Neural crest cell (in vitro differentiated cells): ENCODE measurements at places on chromosomes 7 and 10.

DNA sequence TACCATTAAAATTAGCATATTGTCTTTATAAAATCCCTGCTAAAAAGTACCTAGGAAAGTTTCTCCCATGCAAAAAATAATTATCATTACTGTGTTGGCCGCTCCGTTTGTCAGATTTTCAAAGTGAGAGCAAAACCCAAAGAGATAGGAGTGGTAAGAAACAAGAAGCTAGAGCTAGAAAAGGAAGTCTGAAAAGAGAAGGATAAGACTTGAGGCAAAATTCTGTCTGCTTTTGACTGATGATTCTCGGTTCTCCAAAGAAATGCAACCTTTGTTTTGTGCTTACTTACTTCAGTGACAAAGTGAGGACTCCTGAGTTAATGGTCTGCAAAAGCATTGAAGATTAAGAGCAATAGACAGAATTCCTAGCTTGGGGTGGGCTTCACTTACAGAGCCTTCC lies 33.3 kb upstream of the CAPZA2 start:
- no peak for DNase-seq
- no peak overlapping the region for H3K27ac ChIP-seq
- no peaks in the 10 kb centered on the region for H3K36me3 ChIP-seq
- no peaks in the 10 kb centered on the region for H3K4me1 ChIP-seq
- H3K27me3 ChIP-seq: peaks cover 10% of the 10 kb centered on the region

DNA sequence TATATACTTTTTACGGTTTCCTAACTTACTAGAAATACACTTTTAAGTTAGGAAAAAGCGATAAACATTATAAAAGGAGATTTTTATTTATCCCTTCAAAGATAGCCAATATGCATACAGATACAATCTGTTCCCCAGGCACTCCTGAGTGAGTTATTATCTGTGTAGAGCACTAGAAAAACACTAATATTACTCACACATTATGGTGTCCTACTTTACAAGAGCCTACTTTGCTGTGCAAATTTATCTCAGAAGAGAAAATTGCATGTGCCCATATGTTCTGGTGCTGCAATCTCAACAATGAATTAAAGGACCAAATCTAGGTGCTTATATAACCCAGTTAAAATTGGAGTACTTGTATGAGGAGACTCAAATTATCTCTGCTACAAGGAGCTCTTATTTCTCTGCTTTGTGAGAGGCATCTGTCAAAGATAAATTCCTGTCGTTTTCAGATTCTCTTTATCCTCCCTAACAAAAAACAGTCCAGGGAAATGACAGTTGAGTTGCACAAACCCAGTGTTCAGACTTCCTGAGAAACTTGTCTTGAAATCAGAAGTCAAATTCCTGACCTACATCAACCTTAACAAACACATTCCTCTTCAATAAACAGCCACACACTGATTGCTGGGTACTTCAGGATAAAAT lies 28.9 kb downstream of the CPA1 start:
- H3K27me3 ChIP-seq: no peaks in the 10 kb centered on the region
- H3K4me1 ChIP-seq: peaks cover 43% of the 10 kb centered on the region
- H3K4me3 ChIP-seq: no peak overlapping the region
- H3K36me3 ChIP-seq: no peaks in the 10 kb centered on the region

DNA sequence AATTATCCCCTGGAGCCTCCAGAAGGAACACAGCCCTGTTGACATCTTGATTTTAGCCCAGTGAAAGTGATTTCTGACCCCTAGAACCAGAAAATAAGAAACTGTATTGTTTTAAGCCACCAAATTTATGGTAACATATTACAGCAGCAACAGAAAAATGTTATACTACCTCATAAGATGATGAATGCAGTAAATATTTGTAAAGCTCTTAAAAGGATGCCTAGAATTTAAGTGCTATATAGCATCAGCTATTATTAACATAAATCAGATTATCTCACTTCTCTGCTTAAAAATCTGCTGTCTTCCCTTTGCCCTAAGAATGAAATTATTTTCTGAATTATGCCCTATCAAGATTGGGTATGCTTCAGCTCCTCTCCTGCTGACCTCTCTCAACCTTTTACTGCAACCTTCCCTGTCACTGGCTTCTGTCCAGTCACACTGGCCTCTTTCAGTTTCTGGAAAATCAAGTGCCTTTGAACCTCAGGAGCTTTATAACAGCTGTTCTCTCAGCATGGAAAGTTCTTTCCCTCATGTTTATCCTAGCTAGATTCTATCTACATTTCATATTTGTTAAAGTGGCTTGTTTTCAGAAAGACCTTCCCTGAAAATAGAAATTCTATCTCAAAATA lies 78.9 kb downstream of the GPR37 start:
- no peak for DNase-seq
- H3K27ac ChIP-seq: no peak overlapping the region
- peaks cover 5% of the 10 kb centered on the region for H3K4me1 ChIP-seq

DNA sequence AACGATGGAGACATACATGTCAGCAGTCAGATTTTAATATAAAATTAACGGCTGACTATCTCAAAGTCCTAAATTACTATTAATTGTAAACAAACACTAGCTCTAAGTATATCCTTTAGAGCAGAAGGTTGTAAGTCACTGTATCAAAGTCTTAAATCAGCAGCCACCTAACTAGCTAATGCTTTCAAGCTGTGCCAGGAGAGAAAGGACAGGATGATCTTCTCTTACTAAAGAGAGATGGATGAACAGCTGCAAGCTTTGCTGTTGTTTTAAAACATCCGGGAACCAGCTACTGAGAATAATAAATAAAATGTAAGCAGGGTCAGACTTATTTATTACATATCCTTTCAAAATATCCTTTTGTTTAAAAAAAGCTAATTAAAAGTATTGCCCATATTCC lies 24.0 kb upstream of the ABLIM1 start:
- H3K27me3 ChIP-seq: no peaks in the 10 kb centered on the region
- H3K4me1 ChIP-seq: peaks cover 44% of the 10 kb centered on the region
- no peak overlapping the region for H3K27ac ChIP-seq

DNA sequence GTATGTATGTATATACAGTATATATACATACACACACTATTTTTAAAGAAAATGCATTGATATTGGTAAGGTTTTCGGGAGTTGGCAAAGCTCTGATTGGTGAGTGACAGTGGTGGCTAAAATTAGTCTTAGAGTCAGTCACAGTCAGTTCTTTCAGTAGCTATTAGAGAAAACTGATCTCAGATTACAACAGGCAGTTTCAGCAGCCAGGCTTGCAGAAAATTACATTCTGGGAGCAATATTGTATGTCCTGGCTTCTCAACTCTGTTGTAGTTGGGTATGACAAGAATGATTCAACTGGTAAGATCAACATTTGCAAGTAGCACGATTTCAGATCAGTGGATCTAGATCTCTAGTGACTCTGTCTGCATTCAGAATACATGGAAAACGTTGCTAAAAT lies 897.9 kb upstream of the AUTS2 start:
- H3K4me1 ChIP-seq: peaks cover 5% of the 10 kb centered on the region
- no peak for DNase-seq
- no peak overlapping the region for H3K4me3 ChIP-seq
- H3K27ac ChIP-seq: no peak overlapping the region

DNA sequence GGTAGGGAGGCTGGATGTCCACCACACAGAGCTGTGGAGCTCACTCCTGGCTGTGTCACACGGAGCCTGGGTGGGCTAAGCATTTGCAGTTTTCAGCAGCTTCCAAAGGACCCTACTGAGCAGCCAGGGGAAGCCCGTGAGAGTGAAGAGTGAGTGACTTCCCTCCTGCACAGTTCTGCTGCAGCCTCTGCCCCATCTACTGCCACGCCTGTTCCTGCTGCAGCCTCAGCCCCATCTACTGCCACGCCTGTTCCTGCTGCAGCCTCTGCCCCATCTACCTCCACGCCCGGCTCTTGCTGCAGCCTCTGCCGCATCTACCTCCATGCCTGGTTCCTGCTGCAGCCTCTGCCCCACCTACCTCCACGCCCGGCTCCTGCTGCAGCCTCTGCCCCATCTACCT lies 12.2 kb downstream of the ADAM8 start:
- H3K27ac ChIP-seq: no peak overlapping the region
- H3K4me1 ChIP-seq: peaks cover 6% of the 10 kb centered on the region
- peaks cover 32% of the 10 kb centered on the region for H3K27me3 ChIP-seq
- DNase-seq: no peak
- H3K4me3 ChIP-seq: no peak overlapping the region

GRCh38 chr10:110978204-110978603 lies 58.8 kb downstream of the SHOC2 start:
- peaks cover 20% of the 10 kb centered on the region for H3K36me3 ChIP-seq
- H3K4me1 ChIP-seq: no peaks in the 10 kb centered on the region
- H3K4me3 ChIP-seq: no peak overlapping the region

- H3K27me3 ChIP-seq: no peaks in the 10 kb centered on the region
- no peaks in the 10 kb centered on the region for H3K4me1 ChIP-seq
- peak overlapping the region; percentile 90 for H3K27ac ChIP-seq
- peak overlapping the region; percentile 90 for H3K4me3 ChIP-seq
Observed at GRCh38 chr7:25179771-25180591, 48.3 kb downstream of the NPVF start.

- H3K27me3 ChIP-seq: no peaks in the 10 kb centered on the region
- no peak overlapping the region for H3K27ac ChIP-seq
- H3K4me1 ChIP-seq: peaks cover 12% of the 10 kb centered on the region
- no peak for DNase-seq
- no peaks in the 10 kb centered on the region for H3K36me3 ChIP-seq
- H3K4me3 ChIP-seq: peak overlapping the region; percentile 20
Observed at GRCh38 chr7:76386691-76387260, 22.7 kb downstream of the SSC4D start.

DNA sequence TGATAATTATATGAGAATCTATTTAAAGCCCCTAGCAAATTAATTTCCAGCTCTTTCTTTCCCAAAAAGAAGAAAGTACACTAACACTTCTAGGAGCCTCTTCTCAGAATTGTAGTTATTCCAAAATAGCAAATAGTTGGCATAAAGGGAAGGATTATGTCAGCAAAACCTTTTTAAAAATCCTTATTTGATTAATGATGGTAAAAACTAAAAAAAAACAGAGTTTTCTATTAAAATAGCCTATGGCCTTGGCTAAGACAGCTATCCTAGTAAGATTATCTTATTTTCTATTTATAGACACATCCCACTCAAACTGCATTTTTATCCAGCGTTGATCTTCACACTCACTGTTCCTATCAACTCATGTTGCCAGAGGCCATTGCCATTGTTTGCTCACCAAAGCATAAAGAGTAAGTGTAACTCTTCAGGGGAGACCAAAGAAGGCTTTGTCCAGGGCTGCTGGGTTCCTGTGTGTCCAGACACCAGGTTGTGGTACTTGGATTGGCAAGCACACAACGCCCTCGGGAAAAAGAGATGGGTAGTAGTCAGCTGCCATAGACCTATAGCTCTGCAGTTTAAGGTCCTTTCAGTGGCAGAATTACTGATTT lies 31.5 kb downstream of the ACTA2 start:
- DNase-seq: no peak
- peaks cover 5% of the 10 kb centered on the region for H3K4me1 ChIP-seq
- H3K36me3 ChIP-seq: no peaks in the 10 kb centered on the region

DNA sequence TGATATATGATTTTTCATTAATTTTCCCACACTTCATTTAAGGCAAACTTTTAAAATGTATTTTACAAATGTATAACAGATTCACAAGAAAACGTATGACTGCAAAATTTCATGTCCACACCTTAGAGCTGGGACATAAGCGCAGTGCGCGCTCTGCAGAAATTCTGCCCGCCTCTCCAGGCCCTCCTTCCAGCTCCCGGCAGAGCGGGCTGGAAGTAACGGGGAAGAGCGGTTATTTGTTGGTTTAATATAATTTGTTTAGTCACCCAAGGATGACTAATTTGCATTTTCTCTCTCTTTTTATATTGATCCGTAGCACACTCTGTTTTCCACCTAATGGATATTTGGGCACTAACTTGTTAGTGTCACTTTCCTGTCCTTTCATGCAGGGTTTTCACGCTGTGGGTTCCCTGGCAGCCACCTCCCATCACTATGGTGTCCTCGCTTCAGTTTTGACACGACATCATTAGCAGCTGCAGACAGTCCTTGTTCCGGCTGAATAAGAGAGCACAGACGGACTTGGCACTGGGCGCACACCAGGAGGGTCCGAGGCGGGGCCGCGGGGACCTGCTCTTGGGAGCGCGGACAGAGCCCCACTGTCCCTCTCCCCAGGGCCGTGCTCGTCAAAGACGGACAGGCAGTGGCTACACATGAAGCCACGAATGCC lies 129.2 kb upstream of the SEC61G start:
- H3K27ac ChIP-seq: no peak overlapping the region
- DNase-seq: no peak
- peaks cover 8% of the 10 kb centered on the region for H3K4me1 ChIP-seq
- no peaks in the 10 kb centered on the region for H3K36me3 ChIP-seq
- peaks cover 7% of the 10 kb centered on the region for H3K27me3 ChIP-seq

GRCh38 chr10:49144058-49144720 lies 10.4 kb upstream of the FAM170B start:
- no peak for DNase-seq
- no peaks in the 10 kb centered on the region for H3K4me1 ChIP-seq
- peaks cover 4% of the 10 kb centered on the region for H3K36me3 ChIP-seq
- H3K27ac ChIP-seq: no peak overlapping the region

DNA sequence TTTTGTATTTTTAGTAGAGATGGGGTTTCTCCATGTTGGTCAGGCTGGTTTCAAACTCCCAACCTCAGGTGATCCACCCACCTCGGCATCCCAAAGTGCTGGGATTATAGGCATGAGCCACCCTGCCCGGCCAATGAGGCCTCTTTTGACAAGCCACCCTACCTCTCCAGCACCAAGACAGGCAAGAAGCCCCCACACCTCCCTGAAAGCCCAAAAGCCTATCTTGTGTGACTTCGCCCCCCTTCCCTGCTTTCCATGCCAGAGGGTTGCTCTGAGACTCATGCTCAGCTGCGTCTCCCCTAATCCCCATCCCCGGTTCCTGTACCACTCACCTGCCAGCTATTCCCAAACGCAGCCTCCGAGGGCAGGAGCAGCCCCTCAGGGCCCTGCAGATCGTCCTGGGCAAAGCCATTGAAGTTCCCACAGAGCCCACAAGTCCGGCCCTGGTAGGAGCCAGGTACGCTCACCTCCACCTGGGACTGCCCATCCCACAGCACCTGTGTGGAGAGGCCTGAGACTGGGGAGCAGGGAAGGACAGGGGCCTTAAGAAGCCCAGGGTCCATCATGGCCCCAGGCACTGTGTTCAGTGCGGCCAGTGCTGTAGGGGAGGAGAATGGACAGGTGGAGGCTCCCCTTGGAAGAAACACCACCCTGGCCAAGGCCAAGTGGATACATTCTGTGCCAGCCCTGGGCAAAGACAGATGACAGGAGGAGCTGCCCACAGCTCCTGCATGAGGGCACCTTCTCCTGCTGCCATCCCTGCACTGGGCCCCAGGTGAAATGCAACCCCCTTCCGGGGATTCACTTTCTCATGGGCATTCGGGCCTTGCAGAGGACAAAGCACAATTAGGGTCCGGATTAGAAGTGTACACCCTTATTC lies 15.8 kb downstream of the ATP6V1F start:
- DNase-seq: no peak
- H3K4me3 ChIP-seq: no peak overlapping the region
- no peak overlapping the region for H3K27ac ChIP-seq
- no peaks in the 10 kb centered on the region for H3K4me1 ChIP-seq
- H3K27me3 ChIP-seq: no peaks in the 10 kb centered on the region

DNA sequence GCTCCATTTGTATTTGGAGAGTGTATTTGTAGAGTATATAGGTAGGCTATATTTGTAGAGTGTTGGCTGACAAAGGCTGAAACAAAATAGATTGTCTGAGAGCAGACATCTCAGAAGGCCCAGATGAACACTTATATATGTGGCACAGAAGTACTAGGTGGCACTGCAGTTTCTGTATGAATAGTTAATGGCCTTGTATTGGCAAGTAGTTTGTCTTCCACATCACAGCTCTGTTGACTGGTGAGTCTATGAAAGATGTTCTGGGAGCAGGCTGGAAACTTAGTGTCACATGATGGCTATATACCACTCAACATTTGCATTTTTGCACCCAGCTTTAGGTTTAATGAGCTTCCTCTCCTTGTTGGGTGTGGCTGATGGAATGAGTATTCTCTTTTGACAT lies 51.9 kb downstream of the CCNY start:
- H3K4me1 ChIP-seq: peaks cover 36% of the 10 kb centered on the region
- no peaks in the 10 kb centered on the region for H3K27me3 ChIP-seq
- no peak overlapping the region for H3K27ac ChIP-seq
- no peak overlapping the region for H3K4me3 ChIP-seq
- peaks cover 8% of the 10 kb centered on the region for H3K36me3 ChIP-seq
